Stimulated activated CD8-positive, alpha-beta memory T cell treated with anti-CD3 and anti-CD28 coated beads, Interleukin-7, amount 100 ng/mL, for 1 hour (primary cell): ENCODE measurements at places on chromosomes 2 and 18.
A peak's percentile ranks its signal among the peaks of the same experiment; 100 is the strongest.

DNA sequence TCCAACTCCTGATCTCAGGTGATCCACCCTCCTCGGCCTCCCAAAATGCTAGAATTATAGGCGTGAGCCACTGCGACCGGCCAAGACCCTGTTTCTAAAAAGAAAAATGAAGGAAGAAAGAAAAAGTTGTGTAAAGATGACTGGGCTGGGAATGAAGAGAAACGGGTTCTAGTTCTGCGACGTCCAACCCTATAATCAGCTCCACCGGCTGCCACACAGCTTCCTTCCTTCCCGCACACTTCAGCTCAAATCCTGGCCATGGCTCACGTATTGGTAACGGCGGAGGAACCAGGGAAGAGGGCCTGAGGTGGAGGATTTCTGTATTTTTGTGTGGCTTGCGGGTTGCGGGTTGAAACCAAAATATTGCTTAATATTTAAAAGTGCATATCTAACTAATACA lies 88.1 kb downstream of the MYL12B start:
- no peak for DNase-seq

- DNase-seq = no peak
Observed at GRCh38 chr2:9897846-9898245, 53.6 kb upstream of the GRHL1 start.

- DNase-seq = no peak
Observed at GRCh38 chr2:98282109-98282508, 64.1 kb upstream of the CNGA3 start.

DNA sequence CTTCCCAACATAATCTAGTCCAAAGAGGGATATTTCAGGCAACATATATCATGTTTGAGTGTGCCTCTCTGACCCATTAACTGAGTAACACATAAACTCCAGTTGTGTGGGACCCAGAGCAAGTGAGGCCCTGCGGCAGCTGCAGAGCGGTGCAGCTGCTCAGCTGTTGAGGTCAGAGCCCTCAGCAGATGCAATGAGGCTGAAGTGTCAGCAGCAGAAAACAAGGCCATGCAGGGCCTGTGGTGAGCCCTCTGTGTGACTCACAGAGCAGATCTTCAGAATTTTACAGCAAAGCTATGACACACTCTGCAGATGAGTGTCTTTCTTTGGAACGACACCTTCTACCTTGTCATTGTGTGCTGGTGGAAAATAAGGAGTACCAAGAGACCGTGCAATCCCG lies 168.5 kb downstream of the CBLN2 start:
- no peak for DNase-seq

DNA sequence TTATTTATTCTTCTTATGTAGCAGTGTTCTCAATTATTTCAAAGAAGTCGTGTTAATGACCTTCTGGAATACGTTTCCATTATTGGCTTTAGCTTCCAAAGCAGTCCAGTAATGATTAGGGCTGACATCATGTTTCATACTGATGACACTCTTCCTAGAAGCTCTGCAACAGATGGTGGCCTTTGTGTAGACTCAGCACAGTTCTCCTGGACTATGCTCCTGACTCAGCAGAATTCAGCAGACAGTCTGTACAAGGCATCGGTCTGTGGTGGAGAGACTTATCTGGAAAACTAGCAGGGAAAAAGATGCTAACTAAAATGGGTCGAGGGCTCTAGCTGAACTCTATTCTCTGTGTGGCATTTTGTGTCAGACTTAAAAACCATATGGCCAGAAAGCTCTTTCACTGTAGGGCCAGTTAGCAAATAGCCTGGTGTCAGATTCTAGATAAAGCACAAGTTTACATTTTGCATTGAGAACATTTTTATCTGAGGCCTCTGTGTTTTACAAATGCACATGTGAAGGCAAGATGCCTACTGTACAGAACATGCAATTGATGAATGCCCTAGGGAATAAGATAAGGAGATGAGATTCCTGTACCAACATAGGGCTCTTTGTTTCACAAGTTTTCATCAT lies 35.1 kb downstream of the GULP1 start:
- DNase-seq = no peak

DNA sequence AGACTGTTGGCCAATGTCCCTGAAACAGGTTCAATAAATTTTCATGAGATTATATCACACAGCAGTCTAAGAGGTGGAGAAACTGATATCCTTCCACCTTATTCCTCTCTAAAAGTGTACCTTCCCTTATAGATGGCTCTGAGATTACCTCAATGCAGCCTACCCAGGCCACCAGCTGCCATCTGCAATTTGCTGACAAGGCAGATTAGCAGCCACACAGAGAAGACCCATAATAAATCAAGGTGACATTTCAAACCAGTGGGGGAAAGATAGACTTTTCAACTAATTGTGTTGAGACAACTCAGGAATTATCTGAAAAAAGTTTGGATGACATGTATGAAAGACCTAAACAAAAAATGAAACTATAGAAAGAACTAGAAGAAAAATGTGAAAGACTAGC lies 43.2 kb downstream of the ZBTB7C start:
- DNase-seq = no peak

DNA sequence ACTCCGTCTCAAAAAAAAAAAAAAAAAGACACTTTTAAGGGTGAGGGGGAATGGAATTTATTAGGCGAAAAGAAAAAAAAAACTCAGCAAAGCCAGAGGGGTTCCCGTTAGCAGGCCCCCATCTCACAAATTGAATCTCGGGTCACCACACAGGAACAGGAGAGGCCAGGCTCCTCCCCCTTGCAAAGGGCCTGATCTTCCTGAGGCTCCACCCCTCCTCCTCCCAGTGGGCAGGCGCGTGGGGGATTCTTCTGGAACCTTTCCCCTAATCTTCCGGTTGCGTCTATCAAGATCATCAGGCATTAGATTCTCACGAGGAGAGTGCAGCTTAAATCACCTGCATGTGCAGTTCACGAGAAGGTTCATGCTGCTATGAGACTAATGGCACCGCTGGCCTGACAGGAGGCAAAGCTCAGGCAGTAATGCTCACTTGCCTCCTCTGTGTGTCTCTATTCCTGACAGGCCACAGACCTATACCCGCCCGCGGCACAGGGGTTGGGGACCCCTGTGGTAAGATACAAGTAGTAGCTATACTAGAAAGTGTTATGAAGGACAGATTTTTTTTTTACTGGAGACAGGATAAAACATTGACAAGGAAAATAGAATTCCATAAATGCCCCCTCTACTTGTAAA lies 45.8 kb downstream of the TAF4B start:
- DNase-seq = no peak

DNA sequence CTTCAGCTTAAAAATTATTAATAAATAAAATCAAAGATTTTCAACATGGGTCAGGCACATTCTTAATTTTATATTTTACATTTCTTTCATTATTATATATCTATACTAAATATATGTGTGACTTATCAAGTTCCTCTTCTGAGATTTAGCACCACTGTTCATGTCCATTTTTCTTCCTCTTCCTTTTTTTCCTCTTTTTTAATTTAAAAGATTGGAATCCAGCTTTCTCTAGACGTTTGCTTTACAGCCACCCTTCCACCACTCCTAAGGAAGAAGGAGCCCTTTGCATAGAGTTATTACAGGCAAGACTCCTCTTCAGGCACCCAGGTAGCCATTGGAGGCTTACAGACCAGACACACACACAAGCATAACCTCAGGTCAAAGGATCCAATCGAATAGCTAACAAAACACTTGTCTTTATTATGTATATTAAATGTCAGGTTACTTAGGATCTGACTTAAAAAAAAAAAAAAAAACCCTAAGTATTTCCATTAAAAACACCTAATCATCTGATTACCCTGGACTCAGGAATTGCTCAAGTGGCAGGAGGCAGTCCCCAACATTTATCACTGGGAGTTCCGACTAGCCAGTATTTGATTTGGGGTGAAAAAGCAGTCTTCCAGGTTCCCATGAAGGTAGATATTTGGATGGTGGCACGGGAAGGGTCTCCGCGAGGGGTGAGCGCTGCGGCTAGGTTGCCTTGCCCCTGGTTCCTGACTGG lies 2.4 kb upstream of the ZEB2 start:
- no peak for DNase-seq

DNA sequence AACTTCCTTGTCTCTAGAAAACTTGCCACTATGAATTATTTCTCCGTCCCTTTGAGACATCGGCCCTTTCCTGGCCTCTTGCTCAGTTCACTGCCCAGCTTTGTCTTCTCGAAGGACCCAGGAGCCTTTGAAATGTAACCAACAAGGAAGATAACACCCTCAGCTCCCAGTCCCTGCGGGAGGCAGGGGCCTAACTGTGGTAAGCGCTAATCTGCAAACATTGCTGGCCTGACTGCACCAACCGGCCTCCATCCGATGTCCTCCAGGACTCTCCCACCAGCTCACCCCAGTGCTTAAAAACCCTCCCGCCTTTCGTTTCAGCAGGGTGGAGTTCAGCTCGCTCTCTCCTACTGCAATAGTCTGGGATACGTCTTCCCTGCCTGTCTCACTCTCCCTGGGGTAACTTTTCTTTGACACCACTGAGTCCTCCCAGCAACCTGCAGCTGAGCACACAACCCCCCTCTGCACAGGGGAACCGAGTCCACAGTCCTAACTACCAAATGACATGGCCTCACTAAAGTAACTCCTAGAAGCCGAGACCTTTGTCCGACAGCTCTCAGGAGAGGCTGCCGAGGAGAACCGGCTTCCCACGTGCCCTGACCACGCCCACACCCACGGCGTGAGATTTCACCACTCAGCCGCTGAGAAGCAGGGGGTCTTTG lies 76.1 kb downstream of the MBP start:
- no peak for DNase-seq

DNA sequence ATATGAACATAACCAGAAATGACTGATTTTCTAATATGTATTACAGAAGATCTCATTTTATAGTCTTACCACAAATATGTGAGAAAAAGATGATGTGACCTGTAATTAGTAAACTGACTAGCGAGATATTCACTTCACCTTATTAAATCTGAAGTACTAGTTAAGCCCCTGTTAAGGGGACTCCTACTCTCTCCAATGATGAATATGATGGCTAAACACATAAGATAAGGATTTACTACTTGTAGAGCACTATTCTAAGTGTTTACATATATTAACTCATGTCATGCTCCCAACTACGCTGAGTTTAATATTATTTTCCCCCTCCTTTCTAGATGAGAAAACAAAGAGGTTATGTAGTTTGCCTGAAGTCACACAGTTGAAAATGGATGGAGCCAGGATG lies 40.9 kb downstream of the SP3 start:
- no peak for DNase-seq

GRCh38 chr2:100749771-100750542 lies 70.0 kb upstream of the NPAS2 start:
- DNase-seq = no peak

DNA sequence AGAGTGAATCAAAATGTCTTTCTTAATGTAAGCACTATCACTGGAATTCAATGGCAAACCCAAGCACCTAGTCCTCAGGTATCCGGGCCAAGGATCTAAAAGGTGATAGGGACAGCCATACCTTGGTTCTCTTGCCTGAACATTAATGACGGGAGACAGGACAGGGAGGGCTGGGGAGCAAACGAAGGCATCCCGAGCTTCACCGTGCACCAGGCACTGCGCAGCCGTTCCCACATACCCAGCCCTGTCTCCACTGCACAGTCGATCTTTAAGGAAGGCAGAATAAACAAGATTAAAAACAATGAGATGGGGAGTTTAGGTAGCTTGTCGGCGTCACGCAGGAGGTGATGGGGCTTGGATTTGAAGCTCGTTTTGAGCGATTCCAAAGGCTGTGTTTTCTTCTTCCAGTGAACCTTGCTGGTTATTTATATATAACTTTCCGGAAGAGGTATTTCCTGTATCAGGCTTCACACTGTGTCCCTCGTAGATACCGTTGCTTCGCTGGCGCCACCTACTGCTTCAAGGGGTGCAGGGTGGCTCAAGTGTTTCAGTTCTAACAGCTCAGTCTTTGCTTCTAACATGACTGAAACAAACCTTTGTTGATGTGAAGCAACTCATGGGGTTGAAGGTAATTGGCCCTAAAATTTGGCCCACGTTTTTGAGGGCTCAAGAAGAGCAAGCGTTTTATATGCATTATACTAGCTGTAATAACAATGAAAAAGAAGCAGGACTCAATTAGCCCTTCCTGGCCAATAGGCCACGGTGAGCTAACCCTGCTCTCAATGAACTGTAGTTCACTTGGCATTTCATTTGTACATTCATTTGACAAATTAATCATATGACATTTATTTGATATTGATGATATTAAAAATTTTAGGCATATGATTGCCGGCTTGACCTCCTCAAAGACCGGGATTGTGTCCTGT lies 77.4 kb downstream of the DCDC2C start:
- peak; percentile 4 for DNase-seq

GRCh38 chr2:189504238-189504637 lies 63.0 kb downstream of the WDR75 start:
- DNase-seq = no peak

- DNase-seq = no peak
Observed at GRCh38 chr2:223538920-223539440, 63.2 kb downstream of the SCG2 start.

DNA sequence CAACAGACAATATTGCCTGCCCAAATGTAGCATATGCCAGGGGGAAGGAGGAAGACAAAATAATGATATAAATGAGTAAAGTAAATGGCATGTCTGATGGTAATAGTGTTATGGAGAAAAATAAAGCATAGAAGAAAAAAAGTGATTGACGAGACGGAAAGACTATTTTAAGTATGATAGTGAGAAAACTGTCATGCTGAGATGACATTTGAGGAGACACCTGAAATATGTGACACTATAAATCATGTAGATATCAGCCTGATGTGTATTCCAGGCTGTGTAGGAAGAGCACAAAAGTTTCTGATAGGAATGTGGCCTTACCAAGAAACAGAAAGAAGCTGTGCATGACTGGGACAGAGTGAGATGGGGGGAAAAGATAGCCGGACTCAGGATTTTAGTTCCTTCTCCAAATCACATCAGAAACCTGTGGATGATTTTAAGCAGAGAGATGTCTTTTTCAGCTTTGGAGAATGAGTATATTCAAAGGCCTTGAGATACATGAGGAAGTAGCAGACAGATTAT lies 387.3 kb upstream of the SYT4 start:
- no peak for DNase-seq

GRCh38 chr2:37766106-37766505 lies 94.7 kb upstream of the CDC42EP3 start:
- DNase-seq = no peak

- DNase-seq = no peak
Observed at GRCh38 chr2:98374958-98375570, 28.8 kb downstream of the CNGA3 start.

GRCh38 chr2:133107058-133107815 lies 437.2 kb upstream of the LYPD1 start:
- no peak for DNase-seq

DNA sequence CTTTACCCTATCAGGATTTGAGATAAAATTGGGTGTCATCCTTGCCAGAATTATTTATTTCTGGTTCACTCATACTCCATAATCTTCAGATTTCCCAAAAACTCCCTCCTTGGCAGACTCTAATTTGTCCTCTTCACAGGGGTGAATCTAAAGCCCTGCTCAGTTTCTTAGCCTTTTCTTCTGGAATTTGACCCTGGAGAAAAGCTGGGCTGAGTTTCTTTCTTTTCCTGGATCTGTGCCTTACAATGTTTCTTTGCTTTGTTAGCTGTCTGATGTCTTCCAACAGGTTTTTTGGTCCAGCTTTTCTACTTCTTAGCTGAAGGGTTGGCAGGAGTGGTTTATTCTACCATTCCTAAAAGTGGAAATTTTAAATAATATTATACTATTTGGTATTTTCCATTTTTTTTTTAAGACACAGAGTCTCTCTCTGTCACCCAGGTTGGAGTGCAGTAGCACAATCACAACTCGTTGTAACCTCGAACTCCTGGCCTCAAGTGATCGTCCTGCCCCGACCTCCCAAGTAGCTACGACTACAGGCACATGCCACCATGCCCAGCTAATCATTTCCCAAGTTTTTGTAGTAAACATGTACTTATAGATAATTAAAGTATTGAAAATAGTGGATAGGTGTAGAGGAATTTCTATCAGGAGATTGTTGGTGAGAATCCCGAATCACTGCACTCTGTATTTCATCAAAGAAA lies 138.4 kb upstream of the TWIST2 start:
- DNase-seq = no peak
